ENCODE measurements at places on chromosomes 2 and 18.

DNA sequence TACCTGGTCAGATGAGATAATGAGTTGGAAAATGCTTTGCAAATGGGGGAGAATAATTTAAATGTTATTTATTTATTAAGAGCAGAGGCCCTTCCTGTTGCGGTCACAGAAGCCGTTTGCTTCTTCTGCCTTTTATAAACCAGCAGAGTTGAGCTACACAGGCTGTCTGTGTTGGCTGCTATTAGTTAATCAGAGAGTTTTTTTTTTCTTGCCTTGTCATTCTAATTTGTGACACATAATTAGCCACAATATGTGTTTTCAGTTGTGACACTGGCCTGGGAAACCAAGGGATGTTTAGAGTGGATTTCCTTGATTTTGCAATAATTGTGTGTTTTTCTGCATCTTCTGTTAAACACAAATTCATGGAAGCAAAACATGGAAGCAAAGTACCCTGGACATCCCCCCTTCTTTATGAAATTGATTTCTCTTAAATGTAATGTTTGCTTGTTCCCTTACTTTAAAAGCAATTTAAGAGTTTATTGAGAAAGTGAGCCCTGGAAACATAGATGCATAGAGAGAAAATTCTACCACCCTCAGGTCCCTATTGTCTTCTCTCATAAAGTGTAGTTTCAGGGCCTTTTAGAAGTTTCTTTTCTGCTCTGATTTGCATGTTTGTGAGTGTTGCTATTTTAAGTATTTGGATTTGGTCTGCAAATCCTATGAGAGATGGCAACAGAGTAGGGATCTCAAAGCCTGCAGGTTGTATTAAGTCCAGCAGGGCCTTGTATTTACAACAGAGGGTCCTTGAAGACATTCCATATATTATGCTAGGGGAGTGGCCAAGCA, 22.8 kb upstream of the IL37 start:
- no peak for DNase-seq

DNA sequence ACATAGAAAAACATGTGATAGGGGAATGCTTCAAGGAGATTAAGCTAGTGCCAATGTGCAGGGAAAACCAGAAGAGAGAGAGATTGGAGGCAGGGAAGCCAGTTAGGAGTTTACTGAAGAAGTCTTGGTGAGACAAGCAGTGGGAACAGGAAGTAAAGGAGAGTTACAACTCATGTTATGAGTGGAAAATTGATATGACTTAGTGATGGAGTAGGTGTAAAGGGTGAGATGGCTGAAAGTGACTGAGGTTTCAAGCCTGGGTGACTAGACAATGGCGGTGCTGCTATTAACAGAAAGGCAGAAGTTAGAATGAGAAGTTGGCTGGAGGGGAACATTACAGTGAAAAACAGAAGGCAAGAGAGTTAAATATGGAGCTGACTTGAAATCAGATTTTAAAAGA, 16.5 kb downstream of the DOK1 start:
- no peak for DNase-seq

DNA sequence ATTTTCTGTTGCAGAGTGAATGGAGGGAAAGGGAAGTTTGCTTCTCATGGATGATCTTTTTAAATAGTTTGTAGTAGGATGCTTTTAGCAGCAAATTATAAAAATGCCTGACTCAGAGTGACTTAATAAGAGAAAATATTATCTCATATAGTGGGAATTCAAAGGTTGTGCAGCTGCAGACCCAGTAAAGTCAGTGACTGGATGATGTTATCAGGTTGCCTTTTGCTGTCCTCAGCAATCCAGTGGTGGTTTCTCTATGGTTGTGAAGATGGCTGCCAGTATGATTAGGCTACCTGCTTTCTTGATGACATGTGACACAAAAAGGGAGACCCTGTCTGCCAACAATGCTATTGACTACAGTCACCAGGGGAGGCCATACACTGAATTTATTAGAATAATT, 184.8 kb downstream of the DIS3L2 start:
- no peak for DNase-seq

DNA sequence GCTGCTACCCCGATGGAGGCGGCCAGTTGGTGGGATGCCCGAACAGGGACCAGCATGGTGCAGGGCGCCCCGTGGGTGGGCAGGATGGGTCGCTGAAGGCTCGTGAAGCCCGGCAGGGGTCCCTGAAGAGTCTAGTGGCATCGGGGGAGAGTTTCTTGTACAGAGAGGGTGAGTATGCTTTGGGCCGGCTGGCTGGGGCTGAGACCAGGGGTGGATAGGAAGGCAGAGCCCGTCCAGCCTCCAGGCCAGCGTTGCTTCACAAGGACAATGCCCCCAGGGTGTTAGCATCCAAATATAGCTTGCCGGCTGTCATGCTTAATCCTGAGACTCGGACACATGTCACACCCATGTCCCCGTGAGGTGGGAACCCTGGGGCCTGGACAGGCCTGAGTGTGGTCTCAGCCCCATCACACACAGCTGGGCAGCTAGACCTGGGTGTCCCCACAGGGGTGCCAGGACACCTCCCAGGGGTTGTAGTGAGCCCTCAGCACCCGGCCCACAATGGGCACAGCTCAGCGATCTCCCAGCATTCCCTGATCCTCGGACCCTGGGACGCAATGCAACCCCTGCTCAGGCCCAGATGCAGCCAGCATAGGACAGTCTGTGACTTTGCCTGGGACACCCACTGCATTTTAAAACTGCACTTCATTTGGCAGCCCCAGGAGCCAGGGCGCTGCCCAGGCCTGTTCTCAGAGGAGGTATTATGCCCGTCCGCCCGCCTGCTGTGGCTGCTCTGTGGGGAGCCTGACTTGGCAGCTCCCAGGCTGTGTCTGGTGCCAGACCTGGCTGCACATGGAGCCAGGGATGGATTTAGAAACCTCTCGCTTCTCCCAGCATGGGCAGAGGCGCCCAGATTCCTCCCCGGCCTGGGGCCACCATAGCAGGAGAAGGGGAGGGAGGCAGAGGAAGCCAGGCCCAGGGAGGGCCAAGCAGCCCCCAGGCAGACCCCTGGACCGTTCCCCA, 36.4 kb downstream of the RAMP1 start:
- no peak for DNase-seq

DNA sequence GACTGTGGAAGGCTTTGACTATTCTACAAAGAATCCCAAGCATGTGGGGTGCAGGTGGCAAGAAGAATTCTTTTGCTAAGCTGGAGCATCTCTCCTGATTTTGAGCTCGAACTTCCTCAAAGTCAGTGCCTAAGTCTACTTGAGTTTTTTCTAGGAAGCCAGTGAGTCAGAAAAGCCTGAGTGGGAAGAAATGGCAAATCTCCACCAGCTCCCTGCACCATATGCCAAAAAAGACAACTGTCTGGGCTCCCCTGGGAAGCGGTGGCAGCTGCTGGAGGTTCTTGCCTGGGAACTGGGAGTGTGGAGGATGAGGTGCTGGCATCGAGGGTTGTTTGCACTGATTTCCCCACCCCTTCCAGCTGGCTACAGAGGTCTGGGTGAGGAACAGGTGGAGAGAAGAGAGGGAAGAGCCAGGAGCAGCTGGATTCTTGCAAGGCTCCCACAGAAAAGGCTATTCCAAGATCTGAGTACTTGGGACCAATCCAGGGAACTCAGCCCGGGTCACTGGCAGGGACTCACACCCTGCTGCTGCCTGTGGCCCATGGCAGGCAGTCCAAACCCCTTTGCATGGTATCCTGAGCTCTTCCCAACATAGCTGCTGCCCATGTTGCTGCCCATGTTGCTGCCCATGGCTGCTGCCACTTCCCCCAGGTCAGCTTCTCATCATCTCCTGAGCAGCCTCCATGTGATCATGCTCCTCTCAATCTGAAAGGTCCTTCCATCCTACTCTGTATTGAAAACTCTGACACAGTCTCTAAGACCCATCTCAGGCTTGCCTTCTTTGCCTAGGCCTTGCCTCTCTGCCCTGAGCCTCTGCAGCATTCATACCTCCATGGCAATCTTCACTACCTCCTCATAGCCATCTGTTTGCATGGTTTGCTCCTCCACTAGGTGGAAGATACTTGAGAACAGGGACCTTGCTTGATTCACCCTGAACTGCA, 128.3 kb upstream of the SPATS2L start:
- no peak for DNase-seq

DNA sequence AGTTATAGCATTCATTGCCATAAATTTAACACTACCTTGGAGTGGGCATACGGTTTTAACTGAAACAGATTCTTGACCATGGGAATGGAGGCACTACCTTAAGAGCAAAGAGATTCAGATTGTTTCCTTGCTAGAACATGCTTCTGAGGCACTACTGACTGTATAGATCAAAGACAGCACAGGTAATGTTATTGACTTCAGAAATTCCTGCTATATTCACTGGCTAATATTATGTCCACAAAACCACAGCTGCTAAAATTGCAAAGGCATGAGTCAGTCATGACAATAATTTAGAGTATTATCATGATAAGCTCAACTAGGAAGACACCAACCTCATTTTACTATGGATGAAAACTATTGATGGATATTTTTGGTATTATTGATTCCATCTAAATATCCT, 39.4 kb downstream of the SLC8A1 start:
- no peak for DNase-seq

GRCh38 chr2:195388028-195388427, 269.0 kb upstream of the SLC39A10 start:
- DNase-seq, result no peak

DNA sequence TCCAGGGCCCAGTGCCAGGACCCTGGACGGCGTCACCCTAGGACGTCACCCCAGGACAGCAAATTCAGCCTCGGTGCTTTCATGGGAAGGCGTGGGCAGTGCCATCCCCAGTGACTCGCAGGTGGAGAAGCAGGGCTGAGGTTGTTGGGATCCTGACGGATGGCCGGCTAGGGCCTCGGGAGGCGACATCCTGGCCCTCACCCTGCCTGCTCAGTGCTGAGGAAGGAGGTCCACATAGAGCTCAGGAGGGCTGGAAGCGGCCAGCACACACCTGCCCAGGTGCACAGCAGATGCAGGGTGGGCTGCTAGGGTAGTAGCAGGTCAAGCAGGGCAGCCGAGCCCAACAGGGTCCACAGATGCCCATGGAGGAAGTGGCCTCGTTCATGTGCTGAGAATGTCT, 482.0 kb upstream of the SALL3 start:
- DNase-seq, result no peak

GRCh38 chr2:24875272-24875671, 44.8 kb downstream of the ADCY3 start:
- no peak for DNase-seq

GRCh38 chr2:12169721-12170120, 423.3 kb downstream of the LPIN1 start:
- peak; percentile 73 for DNase-seq

DNA sequence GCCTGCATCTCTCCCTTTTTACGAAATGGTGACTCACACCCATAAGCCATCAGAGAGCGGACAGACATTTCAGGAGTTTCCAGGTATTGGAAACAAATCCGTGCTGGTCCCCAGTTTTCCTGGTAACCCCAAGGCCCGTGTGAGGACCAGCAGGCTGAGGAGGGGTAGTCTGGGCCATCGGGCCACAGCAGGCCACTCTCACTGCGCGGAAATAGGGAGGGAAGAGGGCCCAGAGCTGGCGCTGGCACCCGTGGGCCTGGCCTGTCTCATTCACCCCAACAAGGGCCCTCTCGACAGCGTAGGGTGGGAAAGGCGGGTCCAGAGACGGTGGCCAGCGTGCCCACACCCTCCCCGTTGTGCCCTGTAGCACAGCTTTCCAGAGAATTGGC, 13.7 kb upstream of the FAHD2A start:
- no peak for DNase-seq

DNA sequence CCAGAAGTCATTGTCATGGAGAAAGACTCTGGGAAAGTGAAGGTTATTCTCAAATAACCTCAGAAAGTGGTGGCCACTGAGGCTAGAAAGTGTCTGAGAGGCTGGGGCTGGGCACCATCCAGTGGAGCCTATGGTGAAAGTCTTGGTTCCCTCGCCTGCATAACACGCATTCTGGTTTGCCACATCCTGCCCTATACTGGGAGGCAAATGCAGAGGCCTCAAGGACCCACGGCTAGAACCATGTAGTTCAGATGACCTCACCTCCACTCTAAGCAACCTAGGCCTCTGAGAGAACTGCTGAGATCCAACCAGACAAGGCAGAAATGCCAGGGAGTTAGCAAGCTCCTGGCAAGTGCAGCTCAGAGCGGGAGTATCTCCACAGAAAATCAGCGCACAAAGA, 5.1 kb downstream of the ITGB6 start:
- DNase-seq, result peak; percentile 64

DNA sequence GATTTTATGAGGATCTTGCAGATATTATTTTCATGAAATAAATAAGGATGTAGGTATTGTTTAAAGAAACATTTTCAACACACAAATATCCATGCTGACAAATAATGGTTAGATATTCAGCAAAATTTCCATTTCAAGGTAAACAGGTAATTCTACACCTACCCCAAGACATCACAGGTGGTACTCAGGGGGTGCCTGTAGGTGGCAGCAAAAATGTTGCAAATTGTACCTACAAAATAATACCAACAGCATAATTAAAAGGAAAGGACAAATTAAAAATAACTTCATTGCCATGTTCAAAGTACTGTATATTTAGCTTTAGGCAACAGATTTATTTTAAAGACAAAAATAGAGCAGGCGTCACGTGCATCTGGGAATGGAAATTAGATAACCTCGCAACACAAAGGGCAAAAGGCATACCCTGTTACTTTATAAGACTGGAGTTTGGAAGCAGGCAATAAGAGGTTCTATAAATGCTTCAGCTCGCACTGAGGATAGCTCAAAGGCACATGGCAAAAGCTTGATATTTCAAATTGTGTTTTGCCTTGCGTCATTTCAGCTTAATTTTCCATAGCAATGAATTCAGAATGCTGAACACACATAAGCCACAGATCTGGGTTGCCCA, 630.5 kb downstream of the TDRD15 start:
- DNase-seq, result no peak

- no peak for DNase-seq
These were observed 74.9 kb upstream of the FZD5 start for GRCh38 chr2:207844648-207845047.

DNA sequence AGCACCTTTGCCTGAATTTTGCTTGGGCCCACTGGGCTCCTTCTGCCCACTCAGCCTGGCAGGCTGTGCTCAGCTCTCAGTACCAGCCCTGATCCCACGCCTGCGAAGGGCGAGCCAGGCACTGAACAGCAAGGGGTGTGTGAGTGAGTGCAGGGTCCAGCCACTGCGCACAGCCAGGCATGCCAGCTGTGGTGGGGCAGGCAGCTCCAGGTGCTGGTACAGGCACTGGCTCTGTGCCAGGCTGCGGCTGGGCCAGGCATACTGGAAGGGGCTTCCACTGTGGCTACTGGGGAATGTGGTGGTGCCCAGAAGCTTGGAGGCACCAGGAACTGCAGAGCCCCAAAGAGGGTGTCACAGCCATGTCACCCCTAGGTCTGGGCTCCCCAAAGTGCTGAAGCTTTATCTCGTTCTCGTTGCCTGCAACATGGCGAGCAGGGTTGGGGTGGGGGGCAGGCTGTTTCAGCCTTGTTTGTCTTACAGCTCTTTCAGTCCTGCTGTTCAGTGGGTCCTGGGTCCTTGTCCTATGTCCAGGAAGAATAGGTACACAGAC, 8.8 kb downstream of the DYSF start:
- DNase-seq, result no peak

DNA sequence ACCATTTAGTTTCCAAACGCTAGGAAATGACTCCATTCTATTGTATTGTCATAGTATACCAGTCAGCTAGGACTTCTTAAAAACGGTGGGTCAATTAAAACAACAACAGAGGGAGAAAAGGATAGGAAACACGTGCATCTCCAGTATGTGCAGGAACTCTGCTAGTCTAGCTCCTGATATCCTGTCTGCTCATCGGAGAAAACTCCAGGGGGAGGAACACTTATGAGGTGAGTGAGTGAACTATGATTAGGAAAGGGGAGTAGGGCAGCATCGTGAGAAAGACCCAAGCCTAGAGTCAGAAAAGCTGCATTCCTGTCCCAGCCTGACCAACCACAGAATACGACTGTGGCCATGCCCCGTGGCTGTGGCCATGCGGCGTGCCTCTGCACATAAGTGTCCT, 34.2 kb downstream of the DTNB start:
- no peak for DNase-seq

- no peak for DNase-seq
These were observed 65.4 kb upstream of the DNAJC10 start for GRCh38 chr2:182650704-182651103.
